Left ventricle myocardium superior (tissue), 1 donor: ENCODE measurements at places on chromosomes 12 and 14. TPM values are rescaled to one million over a fixed set of nuclear protein-coding genes. Genes with fewer than 3 reads are reported as not detected.
A peak's percentile ranks its signal among the peaks of the same experiment; 100 is the strongest.

DNA sequence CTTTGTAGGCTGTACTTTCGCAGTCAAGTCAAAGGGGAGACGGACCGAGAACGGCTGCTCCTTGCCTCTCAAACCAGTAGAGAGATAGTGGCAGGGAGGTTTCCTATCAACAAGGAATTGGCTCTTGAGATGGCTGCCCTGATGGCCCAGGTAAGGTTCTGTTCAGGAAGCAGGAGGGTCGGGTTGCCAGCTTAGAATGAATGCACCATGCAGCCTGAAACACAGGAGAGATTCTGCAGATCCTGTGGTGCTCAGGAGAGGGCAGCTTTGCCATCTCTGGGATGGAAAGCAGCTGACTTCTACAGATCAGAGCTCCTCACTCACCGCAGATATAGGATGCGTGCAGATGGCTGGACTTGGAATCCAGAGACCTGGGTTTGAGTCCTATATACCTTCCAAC lies 18.0 kb downstream of the PIGH start:
- DNase-seq, result no peak

DNA sequence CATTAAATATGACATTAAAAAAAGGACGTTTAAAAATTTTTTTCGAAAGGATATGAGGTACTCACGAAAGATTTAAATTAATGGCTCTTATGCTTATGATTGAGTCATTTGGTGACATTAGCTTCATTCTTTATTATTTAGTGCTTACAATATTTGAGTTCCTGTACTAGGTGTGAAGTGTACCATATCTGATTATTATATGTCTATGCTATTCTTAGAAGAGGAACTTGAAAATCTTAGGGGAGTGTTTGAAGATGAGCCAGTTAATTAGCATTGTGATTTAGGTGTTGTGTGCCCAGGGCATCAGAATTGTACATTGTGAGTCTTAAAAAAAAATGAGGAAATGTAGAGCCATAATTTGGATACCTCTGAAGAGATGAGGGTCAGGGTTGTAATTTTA lies 118.6 kb downstream of the FUT8 start:
- DNase-seq, result no peak

DNA sequence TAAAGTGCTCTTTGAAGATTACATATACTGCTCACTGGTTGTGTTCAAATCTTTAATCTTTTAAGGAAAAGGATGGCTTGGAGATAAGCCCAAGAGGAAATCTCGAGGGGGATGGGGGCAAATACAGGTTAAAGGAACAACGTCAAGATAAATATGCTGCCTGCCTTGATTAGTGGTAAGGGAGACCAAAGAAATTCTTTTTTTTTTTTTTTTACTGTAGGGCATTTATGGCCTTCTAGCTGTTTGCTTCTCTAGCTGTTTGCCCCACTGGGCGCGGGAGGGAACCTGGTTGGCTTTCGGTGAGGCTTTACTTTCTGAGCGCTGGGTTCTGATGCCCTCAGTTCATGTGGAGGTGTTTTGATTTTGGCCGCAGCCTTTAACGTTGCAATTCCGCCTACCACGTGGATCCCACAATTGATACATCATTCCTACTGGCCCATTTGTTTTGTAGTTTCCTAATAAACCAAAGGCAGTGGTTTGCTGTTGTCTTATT lies 5.7 kb downstream of the CCND2 start:
- no peak for DNase-seq

DNA sequence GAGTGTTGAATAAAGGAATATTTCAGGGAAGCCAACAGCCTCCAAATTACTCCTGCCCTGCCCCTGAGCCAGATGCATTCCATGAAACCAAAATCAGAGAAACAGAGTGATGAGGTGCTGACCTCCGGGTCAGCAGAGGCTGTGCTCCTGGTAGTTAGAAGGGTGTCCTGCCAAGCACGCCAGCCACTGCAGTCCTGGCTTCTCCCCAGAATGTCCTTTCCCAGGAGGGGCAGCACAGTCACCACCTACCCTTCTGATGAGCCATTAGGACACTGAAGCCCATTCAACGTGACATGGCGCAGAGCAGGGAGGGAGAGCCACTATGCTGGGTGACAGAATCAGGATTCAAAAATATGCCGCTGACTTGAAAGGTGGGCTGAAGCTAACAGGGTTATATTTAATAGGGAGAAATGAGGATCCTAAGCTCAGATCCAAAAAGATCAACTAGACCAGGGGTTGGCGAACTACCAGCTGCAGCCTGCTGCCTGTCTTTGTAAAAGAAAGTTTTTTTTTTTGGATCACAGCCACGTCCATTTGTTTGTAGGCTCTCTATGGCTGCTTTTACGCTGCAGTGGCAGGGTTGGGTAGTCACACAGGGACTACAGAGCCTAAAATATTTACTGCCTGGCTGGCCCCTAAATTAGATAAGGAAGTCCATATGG lies 34.5 kb upstream of the PLEK2 start:
- DNase-seq, result peak; percentile 69

DNA sequence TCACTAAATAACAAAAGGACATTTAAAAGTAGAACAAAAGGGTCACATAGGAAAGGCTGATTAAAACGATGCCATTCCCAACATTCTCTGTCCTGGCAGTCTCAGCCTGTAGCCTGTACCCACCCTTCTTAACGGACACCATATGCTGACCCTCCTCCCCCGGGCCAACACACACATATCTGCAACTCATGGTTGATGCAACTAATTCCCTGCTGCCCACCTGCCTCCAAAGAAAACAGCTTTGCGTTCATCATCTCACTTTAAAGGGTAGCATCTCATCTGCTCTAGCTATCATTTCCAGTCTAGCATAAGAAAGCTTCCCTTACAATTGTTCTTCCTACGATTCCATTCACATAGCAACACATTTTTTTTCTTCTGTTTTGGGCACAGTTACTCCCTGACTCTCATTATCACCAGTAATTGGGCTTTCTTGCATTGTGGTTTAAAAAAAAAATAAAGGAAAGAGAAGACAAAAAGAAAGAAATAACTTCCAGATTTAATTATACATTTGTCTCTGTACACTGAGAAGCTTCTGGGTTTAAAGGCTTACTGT lies 92.9 kb downstream of the KCNC2 start:
- no peak for DNase-seq

ASCL1 gene
- not detected for total RNA-seq

TNS2 gene
- total RNA-seq, result 120 TPM

CLEC2A gene
- total RNA-seq, result not detected
